Posterior vena cava (tissue), 2 donors: ENCODE measurements at places on chromosomes 6 and 20.

DNA sequence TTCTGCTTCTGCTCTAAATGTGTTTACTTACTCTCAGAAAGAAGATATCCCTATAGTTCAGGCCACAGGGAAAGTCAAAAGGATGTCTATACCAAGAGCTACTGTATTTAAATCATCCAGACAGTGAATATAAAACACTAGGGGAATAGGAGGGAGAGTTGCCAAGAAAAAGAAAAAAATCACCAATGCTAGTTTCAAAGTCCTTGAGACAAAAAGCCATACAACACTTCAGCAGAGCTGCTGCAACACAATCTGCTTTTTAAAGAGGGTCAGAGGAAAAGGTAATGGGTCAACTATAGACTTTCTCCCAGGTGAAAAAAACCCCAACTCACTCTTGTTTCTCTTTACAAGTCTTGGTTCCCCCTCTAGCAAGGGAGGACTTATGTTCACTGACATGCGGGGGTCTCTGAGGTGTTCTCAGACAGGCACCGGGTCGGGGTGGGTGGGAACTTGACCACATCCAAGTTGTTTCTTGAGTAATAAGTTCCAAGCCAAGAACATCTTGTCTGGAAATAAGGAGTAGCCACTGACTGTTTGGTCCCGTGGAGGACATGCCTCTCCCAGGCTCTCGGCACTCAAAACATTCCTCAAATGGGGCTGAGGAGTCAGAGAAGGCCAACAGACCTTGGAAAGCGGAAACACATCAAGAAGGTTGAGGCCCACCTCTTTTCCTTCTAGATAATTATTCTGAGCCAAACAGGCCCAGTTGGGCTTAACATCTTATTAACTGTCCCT is 47.7 kb downstream of the GJA10 start:
- no peak for DNase-seq

DNA sequence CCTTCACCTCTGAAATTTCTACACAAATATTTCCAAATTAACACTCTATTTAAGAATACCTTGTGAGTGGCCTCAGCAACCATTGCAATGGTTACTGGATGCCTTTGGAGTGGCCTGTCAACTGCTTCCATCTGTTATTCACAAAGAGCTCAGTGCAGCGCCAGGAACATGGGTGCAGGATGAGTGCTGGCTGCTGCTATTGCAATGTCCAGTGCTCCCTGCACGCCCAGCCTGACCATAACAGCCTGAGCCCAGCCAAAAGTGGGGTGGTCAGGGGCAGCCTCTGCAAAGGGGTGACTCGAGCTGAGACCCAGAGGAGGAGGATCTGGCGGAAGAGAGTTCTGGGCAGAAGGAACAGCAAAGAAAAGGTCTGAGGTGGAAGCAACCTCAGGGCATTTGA is 18.4 kb downstream of the CASS4 start:
- no peak for DNase-seq

GRCh38 chr6:63677282-63677681 is 41.7 kb downstream of the PHF3 start:
- no peak for DNase-seq

DNA sequence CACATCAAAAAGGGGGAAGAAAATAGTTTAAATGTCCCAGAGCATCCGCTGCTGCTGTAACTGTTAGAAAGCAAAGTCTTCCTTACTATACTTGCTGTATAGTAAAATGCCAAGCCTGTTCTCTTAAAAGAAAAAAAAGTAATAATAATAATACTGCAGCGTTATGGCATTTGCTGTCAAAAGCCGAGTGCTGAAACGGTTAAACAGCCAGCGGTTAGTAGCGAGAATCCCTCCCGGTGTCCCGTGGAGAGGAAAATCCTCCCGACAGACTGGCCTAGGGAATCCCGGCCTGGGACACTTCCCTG is 19.5 kb upstream of the NFATC2 start:
- DNase-seq = no peak

- DNase-seq = peak; percentile 85
These were observed 1.4 kb downstream of the RREB1 start for GRCh38 chr6:7108964-7109836.

GRCh38 chr20:61810738-61811135 is 254.9 kb downstream of the TAF4 start:
- DNase-seq = peak; percentile 45

GRCh38 chr6:109841869-109842268 is 136.2 kb upstream of the GPR6 start:
- DNase-seq = no peak

DNA sequence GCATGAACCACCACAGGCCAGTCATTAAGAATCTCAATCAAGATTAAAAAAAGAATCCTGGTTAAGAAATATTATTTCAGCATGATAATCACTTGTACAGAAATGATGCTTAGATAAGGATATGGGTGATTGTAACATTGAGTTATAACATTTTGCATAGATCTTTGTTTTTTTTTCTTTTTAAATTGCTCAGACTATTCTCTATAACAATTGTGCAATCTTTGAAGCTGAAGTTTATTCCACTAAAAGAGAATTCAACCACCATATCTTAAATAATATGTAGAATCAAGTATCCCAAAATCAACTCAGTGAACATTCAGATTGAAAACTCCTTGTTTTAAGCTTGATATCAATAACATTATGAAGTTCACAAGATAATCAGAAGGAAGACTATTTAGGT is 663 bp upstream of the SMIM28 start:
- DNase-seq = no peak

GRCh38 chr6:123562264-123562663 is 74.5 kb downstream of the TRDN start:
- DNase-seq = no peak

- no peak for DNase-seq
These were observed 22.7 kb upstream of the FBXL4 start for GRCh38 chr6:98970469-98970868.

DNA sequence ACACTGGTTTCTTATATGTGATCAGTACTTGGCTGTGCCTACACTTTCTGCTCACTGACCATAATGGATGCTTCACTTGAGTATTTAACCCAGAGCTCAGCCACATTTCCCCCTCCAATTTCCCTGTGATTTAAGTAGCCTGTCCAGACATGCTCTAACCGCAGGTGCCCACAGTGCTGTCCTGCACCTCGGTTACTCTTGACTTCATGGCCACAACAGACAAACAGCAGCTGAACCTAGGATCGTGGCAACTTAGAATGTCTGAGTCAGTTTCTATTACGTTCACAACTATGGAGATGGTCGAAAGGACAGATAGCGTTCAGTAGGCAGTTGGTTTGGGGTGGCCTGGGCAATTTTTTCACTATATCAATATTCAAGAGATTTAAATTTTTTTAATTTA is 306.9 kb upstream of the SGK1 start:
- DNase-seq = no peak

DNA sequence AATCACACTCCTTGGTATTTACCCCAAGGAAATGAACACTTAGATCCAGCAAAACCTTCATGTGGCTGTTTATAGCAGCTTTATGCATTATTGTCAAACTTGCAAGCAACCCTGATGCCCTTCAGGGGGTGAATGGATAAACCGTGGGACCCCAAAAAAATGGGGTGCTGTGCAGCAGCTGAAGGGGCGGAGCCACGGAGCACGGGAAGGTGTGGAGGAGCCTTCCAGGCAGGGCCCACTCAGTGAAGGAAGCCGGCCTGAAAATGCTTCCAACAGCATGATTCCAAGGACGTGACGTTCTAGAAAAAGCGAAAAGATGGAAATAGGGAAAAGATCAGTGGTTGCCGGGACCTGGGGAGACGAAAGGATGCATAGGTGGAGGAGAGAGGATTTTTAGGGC is 25.6 kb upstream of the FRMD1 start:
- peak; percentile 68 for DNase-seq
